GM13976 (cell line): ENCODE measurements at places on chromosomes 16 and 17.
A peak's percentile ranks its signal among the peaks of the same experiment; 100 is the strongest.

DNA sequence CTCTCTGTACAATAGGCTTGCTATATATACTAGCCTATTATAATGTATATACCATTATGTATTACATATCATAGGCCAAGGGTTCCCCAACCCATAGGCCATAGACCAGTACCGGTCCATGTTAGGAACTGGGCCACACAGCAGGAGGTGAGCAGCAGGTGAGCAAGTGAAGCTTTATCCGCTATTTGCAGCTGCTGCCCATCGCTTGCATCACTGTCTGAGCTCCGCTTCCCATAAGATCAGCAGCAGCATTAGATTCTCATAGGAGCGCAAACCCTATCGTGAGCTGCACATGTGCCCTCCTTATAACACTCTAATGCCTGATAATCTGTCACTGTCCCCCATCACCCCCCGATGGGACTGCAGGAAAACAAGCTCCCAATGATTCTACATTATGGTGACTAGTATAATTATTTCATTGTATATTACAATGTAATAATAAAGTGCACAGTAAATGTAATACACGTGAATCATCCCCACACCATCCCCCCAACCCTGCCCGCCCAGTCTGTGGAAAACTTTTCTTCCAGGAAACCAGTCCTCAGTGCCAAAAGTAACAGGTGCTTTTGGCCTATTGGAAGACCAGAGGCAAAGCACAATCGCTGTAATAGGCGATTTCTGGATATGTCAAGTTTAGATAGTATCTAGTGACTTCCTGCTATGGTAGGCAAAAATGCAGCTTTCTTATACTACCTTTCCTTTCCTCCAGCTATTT lies 84.1 kb downstream of the MYH11 start:
- DNase-seq: no peak

DNA sequence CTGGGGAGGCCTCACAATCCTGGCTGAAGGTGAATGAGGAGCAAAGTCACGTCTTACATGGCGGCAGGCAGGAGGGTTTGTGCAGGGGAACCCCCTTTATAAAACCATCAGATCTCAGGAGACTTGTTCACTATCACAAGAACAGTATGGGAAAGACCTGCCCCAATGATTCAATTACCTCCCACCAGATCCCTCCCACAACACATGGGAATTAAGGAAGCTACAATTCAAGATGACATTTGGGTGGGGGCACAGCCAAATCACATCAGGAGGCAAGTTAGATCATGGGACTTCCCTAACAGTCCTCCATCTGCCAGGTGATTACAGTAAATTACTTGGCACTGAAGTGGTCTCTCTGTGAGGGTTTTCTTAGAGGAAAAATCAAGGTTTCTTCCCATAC lies 5.3 kb downstream of the TMEM114 start:
- DNase-seq: no peak

DNA sequence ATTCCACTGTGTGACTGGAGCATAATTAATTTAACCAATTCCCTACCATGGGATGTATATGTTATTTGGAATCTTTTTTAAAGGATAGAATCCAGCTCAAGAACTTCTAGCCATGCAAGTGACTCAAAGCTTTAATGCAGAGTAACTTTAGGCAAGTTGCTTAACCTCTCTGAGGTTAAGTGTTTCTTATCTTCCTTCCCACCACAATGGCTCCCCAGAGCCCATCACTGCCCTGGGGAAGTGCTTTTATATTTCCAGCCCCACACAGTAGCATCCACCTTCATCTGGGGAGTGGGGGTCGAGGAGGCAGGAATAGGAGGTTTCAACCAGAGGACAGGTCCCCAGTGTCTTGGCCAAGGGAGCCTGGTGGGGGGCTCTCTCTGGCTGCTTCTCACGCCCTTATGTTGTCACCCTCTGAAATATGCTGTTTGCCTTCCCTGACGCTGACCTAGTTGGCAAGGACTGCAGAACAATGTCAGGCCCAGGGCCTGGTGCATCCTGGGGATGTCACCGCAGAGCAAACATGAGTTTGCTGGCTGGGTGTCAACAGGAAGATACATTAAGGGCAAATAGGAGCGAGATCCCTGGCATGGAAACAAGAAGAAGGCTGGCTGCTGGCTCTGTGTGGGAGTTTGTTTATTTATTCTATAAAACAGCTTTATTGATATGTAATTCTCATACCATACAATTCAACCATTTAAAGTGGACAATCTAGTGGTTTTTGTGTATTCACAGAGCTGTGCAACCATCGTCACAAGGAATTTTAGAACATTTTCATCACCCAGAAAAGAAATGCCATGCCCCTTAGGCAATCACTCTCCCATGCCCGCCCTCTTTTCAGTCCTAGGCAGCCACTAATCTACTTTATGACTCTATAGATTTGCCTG lies 46.6 kb upstream of the WSB1 start:
- DNase-seq: no peak

- DNase-seq: no peak
Measured at GRCh38 chr16:77833921-77834634, 45.7 kb downstream of the VAT1L start.

DNA sequence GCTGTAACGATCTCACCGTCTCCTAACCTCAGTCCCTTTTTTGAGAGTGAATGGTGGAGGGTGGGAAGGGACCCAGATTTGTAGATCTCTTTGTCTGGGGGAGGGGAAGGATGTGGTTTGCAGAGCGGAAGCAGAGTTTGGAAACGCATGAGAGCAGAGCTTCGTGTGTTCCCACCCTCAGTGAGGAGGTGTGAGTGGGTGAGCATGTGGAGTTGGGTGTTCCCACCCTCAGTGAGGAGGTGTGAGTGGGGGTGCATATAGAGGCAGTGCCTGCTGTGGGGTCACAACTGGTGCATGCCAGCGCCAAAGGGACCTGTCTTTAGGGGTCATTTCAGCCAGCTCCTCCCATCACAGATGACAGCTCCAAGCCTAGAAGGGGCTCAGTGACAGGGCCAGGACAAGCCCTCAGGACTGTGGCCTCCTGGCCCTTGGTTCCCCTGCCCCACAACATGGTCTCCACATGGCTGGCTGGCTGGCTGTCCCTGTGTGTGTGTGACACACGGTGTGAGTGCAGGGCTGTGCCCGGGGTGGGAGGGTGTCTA lies 1.8 kb upstream of the CISD3 start:
- DNase-seq: no peak

- DNase-seq: no peak
Measured at GRCh38 chr16:47073223-47074155, 70.3 kb downstream of the NETO2 start.

DNA sequence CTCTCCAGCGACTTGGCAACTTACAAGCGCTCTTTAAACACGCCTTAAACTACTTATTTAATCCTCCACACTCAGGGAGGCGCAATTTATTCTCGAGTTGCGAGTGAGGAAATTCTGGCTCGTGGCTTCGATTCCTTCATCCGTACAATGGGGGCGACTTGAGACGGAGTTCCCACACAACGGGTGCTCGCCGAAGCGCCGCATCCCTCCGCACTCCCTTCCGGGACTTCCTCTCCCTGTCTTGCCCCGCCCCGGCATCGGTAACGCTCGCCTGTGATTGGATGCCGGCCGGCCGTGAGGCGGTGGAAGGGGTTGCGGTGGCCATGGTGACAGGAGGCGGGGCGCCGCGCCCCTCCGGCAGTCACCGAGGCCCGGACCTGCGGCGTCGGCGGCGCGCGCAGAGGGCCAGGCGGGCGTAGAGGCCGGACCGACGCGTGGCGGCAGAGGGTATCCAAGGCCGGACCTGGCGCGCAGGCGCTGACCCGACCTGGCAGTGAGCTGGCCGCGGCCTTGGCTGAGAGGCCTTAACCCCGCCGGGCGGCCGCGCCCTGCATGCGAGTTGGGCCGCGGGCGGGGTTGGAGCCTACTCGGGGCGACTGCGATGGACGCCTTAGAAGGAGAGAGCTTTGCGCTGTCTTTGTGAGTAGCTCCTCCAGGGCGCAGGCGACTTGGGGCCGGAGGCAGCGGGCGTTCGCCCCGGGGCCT lies at the start of gene ARL2BP:
TSS of gene ARL2BP (plus strand) at position 493 of the 705 bp plus-strand sequence. CDS start at position 602, 109 bp downstream.
- DNase-seq: peak; percentile 99

DNA sequence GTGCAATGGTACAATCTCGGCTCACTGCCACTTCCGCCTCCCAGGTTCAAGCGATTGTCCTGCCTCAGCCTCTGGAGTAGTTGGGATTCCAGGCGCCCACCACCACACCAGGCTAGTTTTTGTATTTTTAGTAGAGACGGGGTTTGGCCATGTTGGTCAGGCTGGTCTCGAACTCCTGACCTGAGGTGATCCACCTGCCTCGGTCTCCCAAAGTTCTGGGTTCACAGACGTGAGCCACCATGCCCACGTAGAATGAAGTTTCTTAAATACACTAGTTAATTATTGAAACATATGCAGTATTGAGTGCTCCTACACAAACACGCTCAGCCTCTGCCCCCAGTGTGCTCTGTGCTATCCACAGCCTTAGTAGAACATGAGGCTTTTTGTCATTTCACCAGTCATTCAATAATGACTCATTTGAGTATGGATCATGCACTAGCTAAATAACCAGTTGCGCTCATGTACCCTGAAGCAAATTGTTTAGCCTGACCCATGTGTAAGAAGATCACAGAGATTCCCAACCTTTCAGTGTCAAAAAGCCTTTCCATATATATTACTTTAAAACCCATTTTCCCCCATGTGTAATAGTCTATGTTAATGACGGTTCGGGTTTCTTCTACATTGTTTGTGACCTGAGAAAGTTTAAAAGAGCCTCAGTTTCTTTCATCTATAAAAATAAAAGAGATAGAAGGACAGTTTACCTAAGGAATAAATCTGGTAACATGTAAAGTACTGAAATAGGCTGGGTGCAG lies 49.7 kb downstream of the TUBD1 start:
- DNase-seq: no peak

- DNase-seq: no peak
Measured at GRCh38 chr17:15346066-15346595, 4.7 kb upstream of the TEKT3 start.

- no peak for DNase-seq
Measured at GRCh38 chr17:44352828-44353671, 7.9 kb downstream of the GRN start.
